Activated CD8-positive, alpha-beta memory T cell treated with anti-CD3 and anti-CD28 coated beads for 1 hour (primary cell): ENCODE measurements at places on chromosomes 12 and 14.

- no peak for DNase-seq
These were observed 33.9 kb downstream of the CCDC177 start for GRCh38 chr14:69540654-69541335.

DNA sequence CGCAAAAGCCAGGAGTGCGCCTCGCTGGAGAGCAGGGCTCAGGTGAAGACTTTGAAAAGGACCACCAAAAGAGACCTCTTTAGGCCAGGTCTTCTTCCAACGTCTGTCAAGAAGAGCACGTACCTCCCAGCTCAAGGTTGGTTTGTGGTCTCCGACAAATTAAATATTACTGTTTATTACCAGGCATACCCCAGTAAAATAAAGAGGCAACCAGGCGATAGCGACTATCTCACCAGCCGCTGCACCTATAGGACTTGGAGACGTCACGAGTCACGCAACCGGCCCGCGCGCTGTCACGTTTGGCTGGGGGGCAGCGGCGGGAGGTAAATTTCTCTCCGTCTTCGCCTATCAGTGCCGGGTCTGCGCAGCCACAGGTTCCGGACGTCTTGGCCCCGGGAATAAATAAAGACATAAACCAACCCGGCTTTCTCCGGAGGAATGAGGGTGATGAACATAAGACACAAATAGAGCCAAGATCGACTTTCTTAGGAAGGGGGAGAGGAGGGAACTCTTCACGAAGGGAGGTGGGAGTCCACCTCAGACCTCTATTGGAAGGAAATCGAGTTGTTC is 2.0 kb upstream of the TBX5 start:
- DNase-seq = no peak

- no peak for DNase-seq
These were observed 4.6 kb downstream of the KIF5A start for GRCh38 chr12:57554453-57554852.

- no peak for DNase-seq
These were observed 4.7 kb downstream of the KDM2B start for GRCh38 chr12:121575952-121576625.

- no peak for DNase-seq
These were observed 123.3 kb downstream of the ATP23 start for GRCh38 chr12:58064666-58065065.

- no peak for DNase-seq
These were observed 131.9 kb downstream of the GPR135 start for GRCh38 chr14:59333235-59333634.

GRCh38 chr12:65696227-65696626 is 128.1 kb upstream of the HMGA2 start:
- DNase-seq = no peak

DNA sequence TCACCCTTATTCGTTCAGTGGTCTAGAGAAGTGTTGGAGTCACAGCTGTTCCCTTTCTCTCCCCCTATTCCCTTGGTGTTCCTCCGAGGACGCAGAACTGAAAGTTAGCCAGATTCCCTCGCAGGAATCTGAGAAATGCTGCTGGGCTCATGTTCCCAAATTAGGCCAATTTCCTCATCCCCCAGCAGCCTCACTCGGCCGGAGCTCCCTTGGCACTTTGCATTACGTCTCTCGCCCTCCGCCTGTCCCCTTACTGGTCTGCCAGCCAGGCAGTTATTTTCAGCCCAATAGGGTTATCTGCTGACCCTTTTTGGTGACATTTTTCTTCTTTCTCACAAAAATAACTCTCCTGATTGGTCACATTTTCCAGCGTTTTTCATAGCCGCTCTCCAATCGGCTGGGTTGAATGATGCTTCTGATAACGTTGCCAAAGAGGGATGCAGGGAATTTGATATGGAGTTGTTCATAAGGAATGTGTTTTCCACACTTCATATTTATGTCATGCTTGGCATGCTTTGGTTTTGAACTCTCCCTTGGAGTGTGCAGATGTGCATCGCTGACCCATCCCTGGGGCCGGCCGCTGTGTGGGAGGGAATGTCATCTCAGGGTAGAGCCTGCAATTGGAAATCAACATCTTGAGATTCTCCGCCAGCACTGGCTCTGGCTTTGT is 9.9 kb downstream of the IFT43 start:
- no peak for DNase-seq

- no peak for DNase-seq
These were observed 9.7 kb upstream of the RIC8B start for GRCh38 chr12:106764738-106765137.

GRCh38 chr12:116628989-116629388 is 69.8 kb downstream of the MAP1LC3B2 start:
- DNase-seq = no peak

GRCh38 chr14:63662776-63663175 is 21.1 kb upstream of the WDR89 start:
- DNase-seq = no peak

DNA sequence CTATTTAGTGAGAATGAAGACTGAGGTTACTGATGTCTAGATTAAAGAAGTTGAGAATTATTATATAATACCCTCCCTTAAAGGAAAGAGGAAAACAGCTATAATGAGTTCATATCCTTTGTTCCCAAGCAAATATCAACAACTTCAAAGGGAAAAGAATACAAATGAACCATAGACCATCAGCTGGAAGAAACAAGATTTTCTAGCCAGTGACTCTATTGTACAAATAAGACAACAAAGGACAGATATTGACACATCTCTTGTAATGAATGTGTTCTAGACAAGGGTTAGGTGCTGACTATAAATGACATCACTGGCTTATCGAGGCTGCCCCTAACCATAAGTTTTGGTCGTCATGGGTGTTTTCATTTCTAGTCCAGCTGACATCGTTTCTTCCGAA is 48.2 kb downstream of the SLC38A4 start:
- DNase-seq = no peak

DNA sequence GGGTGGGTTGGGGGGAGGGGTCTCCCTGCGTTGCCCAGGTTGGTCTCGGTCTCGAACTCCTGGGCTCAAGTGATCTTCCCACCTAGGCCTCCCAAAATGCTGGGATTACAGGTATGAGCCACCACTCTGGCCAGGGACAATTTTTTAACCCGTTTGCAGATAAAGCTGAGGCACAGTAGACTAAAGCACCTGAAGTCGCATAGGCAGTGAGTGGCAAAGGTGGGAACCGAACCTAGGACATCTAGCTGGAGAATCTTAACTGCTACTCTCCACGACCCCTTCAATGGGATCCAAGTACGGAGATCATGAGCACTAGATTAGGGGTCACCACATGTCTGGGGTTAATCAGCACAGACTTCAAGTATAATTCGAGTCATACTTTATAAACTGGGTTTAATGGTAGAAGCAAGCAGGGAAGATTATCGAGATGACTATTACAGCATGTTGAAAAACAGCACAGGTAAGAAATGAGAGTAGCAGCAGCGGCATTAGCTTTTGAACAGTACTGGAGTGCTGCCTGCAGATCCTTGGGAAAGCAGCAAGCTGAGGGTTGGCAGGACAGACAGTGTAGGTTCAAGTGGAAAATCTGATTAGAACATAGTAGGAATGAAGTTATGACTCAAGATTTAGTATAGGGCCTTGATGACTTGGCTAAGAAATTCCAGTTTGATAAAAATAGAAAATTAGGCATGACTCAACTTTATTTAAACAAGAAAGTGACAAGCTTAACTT is 23.9 kb downstream of the NID2 start:
- no peak for DNase-seq

DNA sequence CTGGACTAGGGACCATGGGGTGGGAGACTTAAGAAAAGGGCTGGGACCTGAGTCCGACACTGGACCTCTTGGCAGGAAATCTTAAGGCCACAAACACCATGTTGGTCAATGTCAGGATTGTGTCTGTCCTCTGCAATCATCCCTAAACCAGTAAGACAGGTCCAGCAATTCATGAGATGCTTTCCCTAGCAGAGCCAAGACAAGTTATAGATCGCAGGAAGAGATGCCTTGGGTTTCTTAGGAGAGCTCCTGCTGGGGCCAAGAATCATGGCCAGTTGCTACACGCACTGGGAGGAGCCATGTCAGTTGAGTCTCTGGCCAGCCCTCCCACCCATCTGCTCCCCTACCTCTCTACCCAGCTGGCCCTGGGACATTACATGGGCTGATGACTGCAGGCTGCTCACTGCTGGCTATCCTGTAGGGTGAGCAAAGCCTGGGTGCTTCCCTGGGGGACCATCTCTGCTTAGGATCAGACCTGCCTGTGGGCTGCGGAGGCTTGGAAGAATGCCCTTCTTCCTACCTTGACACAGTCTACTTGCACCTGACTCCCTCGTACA is 14.2 kb downstream of the PLEKHH1 start:
- DNase-seq = no peak

DNA sequence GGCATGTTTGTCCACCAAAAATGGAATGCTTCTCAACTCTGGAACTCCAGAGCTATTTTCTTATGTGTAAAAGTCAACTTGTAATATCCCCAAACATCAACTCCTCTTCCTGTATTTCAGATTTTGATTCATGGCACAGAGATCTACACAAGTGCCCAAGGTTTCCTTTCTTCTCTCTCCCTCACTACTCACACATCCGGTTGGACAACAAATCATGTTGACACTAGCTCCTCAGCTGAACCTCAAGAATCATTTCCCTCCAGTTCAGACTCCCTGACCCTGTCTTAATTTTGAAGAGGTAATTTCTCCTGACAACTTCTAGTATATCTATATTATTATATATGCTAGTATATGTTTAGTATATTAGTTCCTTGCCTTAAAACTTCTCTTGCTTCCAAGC is 485.4 kb upstream of the CCDC196 start:
- no peak for DNase-seq

DNA sequence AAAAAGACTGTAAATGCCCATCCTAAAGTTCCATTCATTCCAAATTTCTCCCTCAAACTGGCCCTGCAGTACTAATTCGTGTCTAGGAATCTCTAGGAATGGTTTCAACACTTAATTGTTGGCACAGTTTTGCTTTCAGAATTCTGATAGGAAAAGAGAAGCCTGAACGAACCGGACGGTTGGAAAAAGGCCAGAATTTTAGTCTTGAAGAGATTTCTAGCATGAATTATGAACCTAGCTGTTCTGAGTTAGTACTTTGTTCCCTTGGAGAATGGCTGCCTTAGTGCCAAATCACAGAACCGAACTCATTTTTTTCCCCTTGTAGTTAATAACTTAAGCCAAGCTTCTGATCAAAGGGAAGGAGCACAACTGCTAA is 262.6 kb downstream of the ADAMTS20 start:
- no peak for DNase-seq

DNA sequence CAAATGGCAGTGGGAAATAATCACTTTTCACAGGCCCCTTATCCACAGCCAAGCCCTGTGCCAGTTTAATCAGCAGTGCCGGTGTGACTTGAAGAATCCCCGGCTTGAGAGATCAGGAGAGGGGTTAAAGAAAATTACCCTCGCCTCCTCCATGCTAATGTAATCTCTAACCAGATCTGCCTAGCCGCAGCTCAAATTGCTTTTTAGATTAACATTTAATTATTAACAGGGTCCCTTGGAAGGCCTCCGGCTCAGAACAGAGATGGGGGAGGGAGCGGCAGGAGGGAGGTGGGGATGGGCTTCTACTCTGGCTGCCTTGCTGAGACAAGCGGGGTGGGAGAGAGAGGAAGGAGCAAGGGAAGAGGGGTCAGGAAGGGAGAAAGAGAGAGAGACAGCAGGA is 24.0 kb downstream of the FAM222A start:
- no peak for DNase-seq

DNA sequence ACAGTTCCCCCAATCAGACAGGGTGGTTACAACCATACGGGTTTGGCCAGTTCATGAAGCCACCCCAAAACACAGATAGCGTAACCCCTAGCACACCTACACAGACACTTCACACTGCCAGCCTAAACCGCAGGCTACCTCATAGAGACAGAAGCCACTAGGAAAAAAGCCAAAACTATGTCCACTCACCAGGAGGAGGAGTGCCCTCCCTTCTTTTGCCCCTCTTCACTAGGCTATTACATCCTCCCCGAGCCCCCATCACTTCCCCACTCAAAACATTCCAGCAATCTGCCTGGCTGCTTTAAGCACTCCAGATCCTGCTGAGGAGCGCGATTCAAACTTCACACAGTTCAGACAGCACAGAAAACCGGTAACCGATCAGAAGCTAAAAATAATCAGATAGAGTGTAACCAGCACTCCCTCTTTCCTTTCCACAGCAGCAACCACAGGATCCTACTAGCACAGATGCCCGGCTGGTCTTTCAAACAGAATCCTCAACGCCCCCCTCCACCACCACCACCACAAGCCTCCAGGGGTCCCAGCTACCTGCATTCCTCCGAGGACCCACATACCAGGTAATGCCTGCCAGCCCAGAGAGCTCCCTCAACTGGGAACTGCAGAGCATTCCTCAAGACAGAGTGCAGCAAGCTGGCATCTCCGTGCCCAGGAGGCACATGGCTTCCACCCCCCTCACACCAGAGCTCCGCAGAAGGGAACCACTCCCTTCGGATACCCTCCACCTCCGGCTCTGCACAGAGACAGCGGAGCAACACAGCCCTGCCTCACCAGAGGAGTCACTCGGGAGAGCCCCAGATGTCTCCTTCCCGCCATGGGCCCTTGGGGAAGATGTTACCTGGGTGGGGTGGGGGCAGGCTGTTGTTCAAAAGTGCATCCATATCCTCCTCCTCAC is 1.5 kb downstream of the CHD4 start:
- no peak for DNase-seq
